ENCODE measurements at places on chromosomes 16 and 17.

GRCh38 chr17:27455236-27455913 is 873 bp upstream of the KSR1 start:
- DNase-seq: peak; percentile 75

DNA sequence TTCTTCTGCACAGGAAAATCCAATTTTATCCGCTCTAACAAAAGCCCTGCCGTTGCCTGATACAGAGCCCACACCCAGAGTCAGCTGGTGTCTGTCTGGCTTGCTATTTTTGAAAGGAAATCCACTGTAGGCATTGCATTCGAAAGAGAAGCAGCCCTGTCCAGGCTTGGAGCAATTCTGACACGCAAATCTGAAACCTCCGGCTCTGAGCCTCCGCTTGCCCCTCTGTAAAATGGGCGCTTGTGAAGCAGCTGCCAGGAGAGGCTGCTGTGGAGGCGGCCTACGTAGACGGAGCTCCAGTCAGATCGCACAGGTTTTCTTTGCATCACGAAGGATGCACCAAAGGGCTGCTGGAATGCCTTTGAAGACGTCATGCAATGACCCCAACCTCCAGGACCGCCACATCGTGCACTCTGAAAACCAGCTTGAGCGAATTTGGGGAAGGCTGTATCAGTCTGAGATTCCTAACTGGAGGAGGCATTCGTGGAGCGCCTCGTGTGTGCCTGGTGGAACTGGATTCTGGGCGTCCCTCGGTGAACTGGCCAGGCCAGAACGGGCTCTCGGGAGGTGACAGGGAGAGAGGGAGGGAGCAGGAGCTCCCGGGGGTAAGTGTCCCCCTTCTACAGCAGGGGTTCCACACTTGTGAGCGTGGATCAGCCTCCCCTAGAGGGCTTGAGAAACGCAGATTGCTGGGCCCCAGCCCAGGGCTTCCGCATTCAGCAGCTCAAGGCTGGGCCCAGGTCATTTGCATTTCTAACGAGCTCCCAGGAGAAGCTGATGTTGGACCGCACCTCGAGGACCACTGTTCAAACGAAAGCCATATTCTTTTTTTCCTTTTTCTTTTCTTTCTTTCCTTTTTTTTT is 215.5 kb downstream of the MRTFB start:
- no peak for DNase-seq

DNA sequence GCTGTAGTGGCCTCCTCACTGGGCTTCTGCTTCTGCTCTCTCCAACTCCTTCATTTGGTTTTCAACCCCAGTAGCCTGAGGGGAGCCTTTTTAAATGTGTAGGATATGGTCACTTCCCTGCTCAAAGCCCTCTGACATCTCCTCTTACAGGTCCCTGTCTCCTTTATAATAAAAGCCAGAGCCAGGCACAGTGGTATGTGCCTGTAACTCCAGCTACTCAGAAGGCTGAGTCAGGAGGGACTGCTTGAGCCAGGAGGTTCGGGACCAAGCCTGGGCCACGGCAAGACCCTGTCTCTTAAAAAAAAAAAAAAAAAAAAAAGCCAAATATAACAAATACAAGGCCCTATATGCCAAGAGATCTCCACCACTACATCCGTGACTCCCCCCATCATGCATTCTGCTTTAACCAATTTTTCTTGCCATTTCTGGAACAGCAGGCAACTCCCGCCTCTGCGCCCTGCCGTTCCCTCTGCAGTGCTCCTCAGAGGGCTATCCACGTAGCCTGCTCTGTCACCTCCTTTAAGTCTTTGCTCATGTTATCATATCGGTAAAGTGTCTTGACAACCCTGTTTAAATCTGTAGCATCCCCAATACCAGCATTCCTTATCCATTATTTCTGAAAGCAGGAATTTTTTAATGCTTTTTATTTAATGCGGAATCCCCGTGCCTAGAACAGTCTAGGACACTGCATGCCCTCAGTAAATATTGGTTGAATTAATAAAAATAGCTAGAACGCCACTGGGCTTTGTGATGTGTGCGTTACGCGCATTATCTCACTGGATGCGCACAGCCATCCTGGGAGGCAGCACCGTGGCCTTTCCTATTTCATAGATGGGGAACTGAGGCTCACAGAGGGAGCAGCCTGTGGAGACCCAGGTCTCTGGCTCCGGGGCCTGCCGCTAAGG is 9.5 kb downstream of the ZNF771 start:
- no peak for DNase-seq

DNA sequence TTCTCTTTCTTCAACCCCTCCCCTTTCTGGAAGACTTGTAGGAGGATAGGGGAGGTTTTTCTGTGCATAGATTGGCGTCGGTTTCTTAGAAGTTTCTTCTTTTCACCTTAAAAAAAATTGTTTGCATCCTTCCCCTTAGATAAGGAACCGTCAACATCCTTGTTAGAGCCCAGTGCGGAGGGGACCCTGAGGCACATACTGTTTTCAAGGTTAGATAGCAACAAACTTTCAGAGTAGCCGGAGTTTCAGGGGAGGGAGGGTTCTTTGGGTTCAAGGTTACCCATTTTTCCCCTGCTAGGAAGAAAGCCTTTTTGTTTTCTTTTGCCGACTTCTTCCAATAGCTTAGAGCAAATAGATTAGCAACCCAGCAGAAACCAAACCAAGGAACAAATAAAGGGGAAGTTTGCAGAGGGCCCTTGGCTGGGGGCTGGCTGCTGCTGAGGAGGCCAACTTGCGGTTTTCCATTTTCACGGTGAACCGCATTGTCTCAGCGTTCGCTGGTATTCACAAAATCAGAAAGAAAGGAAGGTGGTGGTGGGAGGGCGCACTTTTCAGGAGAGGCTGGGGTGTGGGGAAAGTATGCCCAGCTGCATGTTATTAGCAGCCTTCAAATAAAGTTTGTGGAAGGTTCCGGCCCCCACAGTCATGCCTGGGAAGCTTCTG is 28.8 kb downstream of the MSI2 start:
- DNase-seq: no peak

DNA sequence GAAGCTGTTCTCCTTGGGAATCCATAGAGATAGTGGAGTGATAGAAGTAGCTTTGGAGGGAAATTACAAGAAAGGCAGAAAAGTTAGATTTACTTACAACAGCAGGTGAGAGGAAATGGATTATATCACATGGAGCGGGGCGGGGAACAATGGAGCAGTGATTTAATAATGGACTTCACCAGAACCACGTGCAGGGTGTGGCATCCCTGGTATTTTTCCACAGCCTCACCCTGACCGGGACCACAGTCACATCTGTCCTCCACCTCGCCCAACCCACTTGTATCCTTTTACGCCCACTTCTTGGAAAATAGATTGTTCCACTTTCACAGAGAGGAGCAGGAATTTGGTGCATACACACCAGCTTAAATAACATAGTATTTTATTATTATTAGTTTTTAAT is 15.9 kb upstream of the CYB5B start:
- no peak for DNase-seq

DNA sequence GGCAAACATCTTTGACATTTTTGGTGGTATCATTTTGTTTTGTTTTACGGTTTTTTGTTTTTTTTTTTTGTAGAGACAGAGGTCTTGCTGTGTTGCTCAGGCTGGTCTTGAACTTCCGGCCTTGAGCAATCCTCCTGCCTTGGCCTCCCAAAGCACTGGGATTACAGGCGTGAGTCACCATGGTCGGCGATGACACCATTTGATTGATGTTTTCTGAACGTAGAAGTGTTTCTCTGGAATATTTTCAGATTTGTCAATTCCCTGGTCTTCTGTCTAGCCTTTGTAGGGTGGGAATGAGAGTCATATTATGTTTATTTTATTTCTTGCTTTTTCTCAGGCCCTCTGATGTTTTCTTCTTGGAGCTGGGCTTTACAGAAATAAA is 32.2 kb upstream of the BRD7 start:
- no peak for DNase-seq

- DNase-seq: no peak
Observed at GRCh38 chr17:42985225-42985624, 4.9 kb downstream of the RUNDC1 start.

DNA sequence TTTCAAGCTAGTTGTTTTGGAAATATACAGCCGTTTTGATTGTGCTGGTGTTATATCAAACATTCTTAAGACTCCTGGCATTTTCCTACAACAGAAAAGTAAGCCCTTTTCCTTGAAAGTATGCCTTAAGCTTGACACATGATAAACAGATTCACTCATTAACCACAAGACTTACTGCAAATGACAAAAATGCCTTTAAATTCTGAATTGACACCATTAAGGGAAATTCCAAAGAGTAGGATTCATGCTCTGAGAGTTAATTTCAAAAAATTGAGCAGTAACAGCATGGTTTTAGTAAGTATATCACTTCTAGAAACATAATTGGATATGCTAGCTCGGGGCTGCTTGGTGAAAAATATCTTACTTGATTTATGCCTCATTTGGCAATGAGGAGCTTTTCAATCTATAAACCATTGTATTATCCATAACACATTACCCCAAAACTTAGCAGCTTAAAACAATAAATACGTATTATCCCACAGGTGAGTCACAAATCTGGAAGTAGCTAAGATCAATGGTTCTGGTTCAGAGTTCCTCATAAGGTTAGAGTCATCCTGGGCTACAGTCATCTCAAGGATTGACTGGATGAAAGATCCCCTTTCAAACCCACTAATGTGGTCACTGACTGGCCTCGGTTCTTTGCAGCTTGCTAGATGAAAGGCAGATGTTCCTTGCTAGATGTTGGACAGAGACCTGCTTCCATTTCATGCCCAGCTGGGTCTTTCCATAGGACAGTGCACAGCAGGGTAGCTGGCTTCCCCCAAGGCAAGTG is 8.2 kb upstream of the PHAF1 start:
- no peak for DNase-seq

GRCh38 chr16:27431773-27432532 is 30.0 kb downstream of the IL21R start:
- no peak for DNase-seq

- no peak for DNase-seq
Observed at GRCh38 chr17:35256629-35257028, 13.8 kb downstream of the SLFN5 start.

DNA sequence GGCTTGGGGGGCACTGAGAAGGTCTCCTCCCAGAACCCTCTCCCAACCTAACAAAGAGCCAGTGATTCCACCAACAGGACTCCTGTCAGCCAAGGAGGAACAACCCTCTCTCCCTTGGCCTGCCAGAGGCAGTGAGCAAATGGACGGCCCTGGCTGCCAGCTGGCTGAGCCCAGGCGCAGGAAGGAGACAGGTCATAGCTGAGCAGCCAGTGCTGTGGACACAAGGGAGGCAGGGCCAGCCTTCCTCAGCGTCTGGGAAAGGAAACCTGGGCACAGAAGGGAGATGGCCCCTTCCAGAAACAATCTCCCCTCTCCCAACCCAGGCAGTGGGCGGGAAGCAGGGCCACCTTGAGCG is 2.1 kb downstream of the MPO start:
- DNase-seq: no peak

GRCh38 chr17:75565066-75565465 is 22.5 kb upstream of the MYO15B start:
- no peak for DNase-seq

GRCh38 chr17:8145811-8146210 is 6.4 kb downstream of the PER1 start:
- DNase-seq: no peak

DNA sequence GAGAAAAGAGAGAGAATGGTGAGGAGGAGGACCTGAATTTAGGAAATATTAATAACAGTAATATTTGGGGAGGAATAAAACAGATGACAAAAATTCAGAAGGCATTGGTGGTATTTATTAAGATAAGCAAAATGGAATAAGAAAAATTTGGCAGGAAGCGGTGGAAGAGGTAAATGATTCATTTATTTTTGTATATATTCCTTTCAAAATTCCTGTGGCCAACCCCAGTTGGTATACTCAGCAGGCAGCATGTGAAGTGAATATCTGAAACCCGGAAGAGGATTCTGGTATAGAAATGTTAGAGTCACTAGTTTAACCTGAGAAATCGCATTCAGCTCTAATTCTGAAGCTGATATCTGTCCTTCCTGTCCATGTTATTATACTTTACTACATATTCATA is 792.0 kb downstream of the KCNJ2 start:
- no peak for DNase-seq

GRCh38 chr17:8225813-8226535 is 15.6 kb upstream of the AURKB start:
- DNase-seq: peak; percentile 93

DNA sequence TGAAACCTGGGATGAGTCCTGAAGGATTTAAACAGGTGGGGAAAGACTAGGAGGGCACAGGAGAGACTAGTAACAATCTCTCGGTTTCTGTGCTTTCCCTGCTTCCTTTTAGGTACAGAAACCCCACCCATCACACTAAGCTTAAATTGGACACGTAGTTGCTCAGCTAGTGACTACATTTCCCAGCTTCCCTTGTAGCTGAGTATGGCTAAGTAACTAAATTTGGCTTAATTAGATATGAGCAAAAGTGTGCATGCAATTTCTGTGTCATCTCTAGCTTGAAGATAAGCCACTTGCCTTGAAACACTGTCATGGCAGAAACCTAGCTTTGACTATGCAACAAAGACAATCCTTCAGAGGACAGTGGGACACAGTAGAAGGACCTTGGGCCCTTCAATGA is 36.5 kb downstream of the CACNG1 start:
- DNase-seq: no peak

- DNase-seq: no peak
Observed at GRCh38 chr16:73037845-73038570, 9.9 kb downstream of the ZFHX3 start.

DNA sequence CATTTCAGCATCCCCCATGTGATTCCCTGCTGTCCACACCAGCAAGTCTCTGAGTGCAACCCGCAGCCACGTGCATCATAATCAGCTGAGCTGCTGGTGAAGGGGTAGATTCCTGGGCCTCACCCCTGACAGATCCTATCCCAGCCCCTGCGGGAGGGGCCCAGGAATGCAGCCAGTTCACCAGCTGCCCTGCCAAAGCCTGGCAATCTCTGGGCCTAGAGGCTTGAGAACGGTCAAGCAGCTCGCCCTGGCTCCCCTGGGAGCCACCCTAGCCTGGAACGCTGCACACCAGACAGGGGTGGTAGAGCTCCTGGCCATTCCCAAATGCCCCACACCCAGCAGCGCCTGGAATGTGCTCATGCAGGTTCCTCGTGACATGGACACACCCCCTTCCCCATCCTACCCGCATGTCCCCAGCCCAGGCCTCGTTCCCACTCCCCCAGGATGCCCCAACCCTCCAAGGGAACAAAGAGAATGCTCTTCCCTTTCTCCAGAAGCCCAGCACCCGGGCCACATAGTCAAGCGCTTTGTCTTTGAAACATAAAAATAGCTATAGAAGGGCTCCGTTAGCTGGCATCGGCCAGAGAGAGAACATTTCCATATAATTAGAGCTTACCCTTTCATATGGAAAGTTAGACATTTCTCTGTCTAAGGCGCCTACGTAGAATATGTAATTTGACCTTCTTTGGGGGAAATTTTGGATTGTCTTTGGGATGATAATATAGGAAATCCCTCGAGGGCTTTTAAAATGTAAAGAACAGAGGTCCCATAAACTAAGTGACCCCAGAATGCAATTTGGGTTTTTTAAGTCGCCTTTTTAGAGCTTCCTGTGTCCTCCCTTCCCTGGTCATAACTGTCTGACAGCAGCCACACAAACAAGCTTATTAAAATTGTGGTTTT is 3.4 kb downstream of the CEP295NL start:
- no peak for DNase-seq

GRCh38 chr17:18278867-18279266 is 18.4 kb downstream of the MIEF2 start:
- no peak for DNase-seq

All from NCI-H1694 (cell line).